Uterus (tissue), 4 donors: ENCODE measurements at places on chromosomes 16 and 17.

DNA sequence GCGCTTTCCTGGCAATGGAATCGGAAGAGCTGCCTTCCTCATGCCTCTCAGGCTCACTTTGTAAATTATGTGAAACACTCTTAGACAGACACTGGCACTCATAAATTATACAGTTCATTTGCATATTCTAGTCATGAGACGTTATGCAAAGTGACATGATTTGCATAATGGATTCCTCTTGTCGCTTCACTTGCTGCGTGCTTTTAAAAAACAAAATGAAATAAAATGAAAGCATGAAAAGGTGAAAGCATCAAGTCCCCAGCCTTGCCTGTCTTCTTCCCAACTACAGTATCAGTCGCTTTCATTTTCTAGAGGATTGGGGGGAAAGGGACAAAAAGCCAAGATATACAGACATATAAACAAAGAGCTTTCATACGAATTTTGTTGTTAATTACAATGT lies 252.8 kb upstream of the PMFBP1 start:
- DNase-seq, result no peak

DNA sequence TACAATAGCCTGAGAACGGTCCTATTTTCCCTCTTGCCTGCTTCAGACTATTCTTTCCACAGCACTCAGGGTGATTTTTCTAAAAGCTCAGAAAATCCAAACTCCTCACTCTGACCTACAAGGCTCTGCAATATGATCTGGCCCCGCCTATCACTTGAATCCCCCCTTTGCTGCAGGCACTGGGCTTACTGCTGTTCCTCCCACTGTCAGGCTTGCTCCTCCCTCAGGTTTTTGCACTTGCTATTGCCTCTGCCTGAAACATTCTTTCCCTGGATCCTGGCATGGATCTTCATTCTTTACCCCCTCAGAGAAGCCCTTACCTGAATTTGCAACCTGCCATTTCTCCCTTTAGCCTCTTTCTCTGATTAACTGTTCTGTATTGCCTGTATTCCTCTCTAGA lies 52.3 kb downstream of the RPGRIP1L start:
- DNase-seq, result no peak

- DNase-seq, result no peak
Observed at GRCh38 chr16:21235199-21235585, 1.7 kb downstream of the ANKS4B start.

GRCh38 chr16:3961449-3961849 lies 80.9 kb upstream of the CREBBP start:
- DNase-seq, result peak; percentile 54

- no peak for DNase-seq
Observed at GRCh38 chr16:28980929-28981328, 3.9 kb upstream of the LAT start.

DNA sequence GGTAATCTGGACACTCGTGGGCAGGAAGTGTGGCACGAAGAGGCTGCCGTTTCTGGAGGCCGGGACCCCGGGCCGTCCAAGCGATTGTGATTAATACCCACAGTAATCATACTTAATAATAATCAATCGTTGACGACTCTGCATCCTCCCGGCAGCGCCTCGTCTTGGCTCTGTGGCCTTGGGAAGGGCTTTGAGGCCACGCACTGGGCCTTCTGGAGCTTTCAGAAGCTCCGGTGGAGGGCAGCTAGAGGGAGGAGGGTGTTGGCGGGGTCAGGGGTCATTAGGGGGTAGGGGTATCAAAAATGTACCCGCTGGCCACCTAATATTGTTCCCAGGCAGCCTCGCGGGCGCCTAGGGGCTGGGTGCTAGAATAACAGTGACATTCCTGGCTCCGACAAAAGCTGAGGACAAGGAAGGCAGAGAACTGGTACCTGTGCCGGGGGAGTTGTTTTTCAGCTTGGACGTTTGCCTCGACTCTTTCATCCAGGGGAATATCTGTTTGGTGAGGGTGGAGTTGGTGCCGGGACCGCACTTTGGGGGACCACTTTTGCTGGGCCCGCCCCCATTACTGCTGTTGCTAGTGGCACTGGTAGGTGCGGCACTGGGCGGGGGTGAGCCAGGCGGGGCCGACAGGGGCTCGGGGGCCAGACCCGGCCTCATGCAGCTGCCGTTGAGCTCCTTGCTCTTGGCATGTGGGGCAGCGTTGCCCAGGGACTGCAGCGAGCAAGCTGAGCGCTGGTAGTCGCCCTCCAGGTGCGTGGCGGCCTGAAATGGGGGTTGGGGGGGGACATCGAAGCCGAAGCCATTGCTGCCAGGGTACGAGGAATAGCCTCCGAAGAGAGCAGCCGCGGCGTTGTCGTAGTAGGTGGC lies 6.9 kb upstream of the HOXB2 start:
- DNase-seq, result no peak

DNA sequence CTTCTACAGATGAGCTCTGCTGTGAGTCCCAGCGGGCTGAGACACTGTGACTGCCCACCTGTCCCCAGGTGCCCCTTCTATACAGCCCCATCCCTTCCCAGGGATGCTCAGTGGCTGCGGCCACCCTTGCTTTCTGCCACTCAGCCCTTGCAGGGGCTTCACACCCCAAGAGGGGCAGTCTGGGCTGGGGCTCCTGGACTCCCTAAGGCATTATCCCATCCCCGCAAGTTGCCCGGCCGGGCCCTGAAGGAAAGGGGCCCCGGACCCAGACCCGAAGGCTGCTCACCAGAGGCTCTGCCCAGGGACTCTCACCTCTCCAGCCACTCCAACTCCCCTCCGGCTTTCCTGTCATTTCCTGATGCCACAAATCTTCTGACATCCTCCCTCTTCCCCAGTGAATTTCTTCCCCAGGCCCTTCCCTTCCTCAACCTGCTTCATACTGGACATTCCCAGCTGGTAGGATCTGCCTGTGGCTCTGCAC lies 88.5 kb upstream of the TOB1 start:
- DNase-seq, result no peak

- no peak for DNase-seq
Observed at GRCh38 chr17:17870247-17870646, 33.5 kb upstream of the SREBF1 start.

- DNase-seq, result no peak
Observed at GRCh38 chr16:84735849-84736586, 36.2 kb downstream of the USP10 start.

DNA sequence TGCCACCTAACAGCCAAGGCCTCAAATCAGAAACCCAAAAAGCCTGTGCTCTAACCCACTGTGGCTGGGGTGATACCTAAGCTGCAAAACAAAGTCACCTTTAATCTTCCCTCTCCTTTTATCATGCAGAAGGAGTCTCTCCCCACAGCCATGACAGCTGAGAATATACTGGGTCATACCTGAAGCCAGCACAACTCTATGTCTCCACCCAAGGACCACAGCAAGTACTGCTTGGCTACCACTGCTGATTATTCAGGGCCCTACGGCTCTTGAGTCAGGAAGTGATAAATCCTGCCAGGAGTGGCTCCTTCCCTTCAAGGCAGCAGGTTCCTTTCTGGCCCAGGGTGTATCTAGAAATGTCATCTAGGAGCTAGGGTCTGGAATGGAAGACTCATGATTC lies 151.5 kb upstream of the TOM1L1 start:
- no peak for DNase-seq

- no peak for DNase-seq
Observed at GRCh38 chr16:80666378-80667250, 125.8 kb downstream of the DYNLRB2 start.

GRCh38 chr16:4332623-4333307 lies 16.9 kb downstream of the GLIS2 start:
- DNase-seq, result no peak

DNA sequence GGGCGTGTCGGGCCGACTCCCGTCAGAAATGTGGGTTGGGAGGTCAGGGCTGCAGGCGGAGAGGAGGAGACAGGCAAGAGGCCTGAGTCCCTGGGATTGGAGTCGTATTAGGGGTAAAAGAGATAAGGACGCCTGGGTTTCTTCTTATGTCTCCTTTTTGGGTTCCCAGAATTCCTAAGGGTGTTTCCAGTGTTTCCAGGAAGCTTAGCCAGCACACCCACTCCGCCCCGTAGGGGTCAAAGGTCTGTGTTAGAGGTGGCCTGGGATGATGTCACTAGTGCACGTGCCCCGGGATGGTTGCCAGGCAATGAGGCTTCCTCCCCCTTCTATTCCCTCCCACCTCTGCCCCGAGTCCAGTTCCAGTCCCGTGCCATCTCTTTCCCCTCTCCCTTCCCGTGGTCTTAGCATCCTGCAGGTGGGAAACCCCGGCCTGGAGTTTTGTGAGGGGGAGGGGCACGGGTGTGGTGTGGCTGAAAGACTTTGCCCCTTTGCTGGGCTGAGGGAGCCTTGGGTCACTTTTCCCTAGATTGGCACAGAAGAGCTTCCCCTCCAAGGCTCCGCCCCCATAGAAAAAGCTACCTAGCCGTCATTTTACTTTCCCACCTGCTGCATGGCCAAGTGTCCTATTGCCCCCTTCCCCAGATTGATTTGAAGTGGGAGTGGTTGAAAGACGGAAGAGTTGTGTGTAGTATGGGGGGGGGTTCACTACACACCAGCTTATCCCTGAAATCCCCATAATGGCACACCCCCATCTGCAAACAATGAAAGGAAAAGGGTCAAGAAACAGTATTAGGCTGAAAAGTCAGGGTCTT lies 2.8 kb downstream of the KDM6B start:
- DNase-seq, result peak; percentile 96

GRCh38 chr16:83792391-83792790 lies 15.4 kb upstream of the HSBP1 start:
- DNase-seq, result no peak

DNA sequence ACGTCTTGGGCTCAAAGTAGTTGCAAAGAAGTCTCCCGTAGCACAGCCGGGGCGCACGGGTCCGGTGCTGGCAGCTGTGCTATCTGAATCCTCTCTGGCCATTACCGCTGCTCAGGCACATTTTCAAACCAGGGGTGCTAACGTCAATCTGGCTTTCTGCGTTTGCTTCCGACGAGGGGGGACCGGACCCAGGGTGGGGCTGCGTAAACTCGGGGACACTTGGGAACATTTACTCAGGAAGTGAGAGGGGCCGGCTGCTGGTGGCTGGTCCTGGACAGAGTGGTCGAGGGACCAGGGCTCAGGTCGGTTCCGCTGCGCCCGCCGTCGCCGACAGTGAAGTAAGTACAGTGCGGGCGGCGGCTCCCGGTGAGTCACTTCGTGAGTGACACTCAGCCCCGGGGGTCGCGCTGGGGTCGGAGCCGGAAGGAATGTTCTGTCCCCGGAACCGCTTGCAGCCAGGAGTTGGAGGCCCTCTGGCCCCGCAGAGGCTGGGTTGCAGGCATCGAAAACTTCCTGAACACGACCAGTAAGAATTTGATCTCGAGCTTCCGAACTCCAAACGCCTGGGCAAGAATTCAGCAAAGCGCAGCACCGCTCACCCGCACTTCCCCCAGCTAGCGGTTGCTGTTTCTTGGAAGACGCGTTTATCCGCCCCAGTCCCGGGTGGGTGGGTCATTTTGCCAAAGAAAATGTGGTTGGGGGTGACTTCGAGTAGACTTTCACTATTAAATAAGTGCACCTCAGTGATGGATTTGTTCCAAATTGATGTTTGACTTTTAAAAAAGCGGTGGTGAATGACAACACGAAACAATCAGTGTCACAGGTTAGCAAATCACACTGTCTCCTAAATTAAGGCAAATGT lies 1.4 kb upstream of the HS3ST3B1 start:
- DNase-seq, result peak; percentile 33

GRCh38 chr16:66389256-66390176 lies 23.0 kb downstream of the CDH5 start:
- no peak for DNase-seq

DNA sequence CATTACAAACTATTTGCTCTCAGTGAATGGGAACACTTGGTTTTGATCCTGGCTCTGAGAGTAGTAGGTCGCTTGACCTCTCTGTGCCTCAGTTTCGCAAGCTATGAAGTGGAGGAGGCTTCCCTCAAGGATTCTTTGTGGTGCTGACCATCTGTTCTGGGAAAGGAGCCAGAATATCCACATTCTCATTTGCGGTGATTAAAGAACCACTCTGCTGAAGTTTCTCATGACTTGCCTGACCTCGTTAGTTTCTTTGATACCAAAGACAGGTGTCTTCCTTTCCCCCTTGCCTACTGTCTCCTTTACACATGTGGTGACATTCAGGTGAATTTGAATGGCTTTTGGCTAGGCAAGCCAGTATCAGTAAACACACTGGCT lies 116.0 kb downstream of the SNX29 start:
- DNase-seq, result peak; percentile 25

- DNase-seq, result no peak
Observed at GRCh38 chr16:58842156-58842555, 108.0 kb upstream of the GOT2 start.

- no peak for DNase-seq
Observed at GRCh38 chr16:50234771-50235556, 31.4 kb upstream of the ADCY7 start.

GRCh38 chr17:1473841-1474240 lies 17.8 kb upstream of the CRK start:
- DNase-seq, result no peak

DNA sequence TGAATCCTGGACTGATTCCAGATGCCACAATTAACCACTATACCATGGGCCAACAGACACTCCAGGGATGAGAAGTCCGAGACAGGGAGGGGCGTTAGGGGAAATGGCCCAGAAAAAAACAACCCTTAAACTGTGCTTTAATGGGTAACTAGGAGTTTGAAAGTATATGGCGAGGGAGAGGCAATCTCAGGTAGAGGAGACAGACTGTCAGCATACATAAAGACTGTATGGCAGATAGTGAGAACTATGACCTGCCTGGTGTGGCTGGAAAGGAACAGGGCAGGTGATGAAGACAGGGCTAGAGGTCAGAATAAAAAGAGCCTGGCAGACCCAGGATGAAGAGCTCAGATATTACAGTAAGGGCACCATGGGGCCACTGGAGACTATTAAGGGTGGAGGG lies 8.1 kb downstream of the ZZEF1 start:
- no peak for DNase-seq

DNA sequence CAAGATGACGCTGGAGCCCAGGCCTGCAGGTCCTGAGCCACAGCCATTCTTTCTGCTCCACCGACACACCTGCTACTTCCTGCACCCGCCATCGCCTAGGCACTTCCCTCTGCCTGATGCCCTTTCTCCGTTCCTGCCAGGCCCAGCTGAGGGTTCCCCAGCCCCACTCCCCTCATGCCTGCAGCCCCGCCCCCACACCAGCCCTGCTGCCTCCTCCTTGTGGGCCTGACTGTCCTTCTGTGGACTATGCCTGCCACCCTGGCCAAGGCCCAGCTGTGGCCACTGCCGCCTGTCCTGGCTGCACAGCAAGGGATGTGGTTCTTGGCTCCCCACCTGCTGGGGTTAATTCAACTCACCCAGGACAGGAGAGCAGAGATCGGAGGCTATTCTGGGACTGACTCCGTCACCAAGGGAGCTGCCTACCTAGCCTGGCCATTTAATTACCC lies 7.5 kb downstream of the NATD1 start:
- no peak for DNase-seq

DNA sequence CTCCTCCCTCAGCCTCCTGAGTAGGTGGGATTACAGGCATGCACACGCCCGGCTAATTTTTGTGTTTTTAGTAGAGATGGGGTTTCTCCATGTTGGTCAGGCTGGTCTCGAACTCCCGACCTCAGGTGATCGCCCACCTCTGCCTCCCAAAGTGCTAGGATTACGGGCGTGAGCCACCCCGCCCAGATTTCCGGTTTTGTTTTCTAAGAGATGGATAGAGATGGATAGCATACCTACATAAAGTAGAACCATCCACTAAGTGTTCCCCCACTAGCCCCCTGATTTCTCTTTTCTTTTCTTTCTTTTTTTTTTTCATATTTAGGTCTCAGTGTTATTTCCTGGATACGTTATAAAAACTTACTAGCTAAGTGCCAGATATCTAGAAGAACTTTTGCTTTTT lies 2.0 kb downstream of the WSB1 start:
- DNase-seq, result no peak

GRCh38 chr16:89785523-89786155 lies 30.8 kb downstream of the FANCA start:
- DNase-seq, result no peak
